NCI-H2171 (cell line): ENCODE measurements at places on chromosomes 2 and 18.

DNA sequence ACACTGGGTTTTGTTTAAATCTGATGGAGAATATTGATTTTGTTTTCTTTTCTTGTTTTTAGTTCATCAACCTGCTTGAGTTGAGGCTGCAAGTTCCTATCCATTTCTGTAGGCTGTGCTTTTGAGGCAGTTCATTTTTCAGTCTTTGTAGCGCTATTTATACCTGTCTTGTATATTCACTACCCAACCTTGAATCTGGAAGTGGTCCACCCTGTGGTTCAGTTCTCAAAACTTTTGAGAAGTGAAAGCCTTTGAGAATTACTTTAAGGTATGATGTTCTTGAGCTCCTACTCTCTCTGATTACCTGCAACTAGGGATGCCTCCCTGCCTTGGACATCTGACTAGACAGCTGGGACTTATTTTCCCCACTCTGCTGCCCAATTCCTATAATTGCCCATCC is 53.5 kb upstream of the KCNE4 start:
- no peak for DNase-seq

- DNase-seq = no peak
Observed at GRCh38 chr2:169609264-169609663, 25.1 kb downstream of the PPIG start.

DNA sequence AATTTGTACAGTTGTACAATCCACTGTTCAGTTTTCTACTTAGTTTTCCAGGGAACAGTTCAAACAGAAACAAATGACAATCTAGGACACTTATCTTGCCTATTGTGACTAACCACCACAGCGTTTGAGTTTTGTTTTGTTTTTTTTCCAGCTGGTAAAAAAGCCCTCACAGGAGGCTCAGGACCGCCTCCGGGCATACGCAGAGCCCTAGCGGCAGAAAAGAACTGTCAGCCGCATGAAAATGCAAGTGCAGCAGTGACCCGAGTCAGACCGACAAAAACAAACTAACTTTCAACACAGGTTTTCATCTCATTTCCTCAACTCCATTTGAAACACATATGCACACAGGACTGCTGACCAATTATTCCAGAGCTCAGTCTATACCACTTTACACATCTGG is 68.6 kb downstream of the STEAP3 start:
- no peak for DNase-seq

DNA sequence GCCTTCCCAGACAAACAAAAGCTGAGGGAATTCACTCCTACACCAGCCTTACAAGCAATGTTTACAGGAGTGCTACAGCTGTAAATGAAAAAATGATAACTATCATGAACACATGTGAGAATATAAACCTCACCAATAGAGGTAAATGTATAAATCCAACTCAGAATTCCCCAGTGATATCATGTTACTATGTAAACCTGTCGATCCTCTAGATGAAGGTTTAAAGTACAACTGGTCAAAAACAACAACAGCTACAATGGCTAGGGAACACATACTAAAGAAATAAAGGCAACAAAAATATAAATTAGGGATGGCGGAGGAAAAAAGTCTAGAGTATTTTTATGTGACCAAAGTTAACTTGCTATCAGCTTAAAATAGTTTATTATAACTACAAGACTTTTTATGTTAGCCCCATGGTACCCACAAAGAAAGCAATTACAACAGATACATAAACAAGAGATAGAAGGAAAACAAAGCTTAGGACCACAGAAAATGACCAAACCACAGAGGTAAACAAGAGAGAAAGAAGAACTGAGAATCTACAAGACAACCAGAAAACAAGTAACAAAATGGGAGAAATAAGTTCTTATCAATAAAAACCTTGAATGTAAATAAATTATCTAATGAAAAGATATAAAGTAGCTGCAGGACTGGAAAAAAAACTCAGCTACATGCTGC is 8.3 kb downstream of the CERKL start:
- DNase-seq = no peak

DNA sequence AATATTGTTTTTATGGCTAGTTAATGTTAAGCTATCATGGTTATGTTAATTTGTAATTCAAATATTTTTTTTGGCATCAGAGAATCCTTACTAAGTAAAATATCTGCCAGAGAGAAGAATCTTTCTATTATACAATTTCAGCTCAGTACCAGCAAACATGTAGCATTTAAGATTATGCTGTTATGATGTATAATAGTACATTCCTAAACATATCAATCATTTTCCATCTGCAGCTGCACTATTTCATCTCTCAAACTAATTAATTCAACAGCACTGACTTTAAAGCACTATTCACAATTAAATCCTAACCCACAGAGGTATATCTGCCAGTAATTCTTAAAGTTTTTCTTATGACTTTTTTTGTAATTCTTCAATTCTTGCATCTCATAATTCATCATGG is 250.6 kb downstream of the CD226 start:
- no peak for DNase-seq

DNA sequence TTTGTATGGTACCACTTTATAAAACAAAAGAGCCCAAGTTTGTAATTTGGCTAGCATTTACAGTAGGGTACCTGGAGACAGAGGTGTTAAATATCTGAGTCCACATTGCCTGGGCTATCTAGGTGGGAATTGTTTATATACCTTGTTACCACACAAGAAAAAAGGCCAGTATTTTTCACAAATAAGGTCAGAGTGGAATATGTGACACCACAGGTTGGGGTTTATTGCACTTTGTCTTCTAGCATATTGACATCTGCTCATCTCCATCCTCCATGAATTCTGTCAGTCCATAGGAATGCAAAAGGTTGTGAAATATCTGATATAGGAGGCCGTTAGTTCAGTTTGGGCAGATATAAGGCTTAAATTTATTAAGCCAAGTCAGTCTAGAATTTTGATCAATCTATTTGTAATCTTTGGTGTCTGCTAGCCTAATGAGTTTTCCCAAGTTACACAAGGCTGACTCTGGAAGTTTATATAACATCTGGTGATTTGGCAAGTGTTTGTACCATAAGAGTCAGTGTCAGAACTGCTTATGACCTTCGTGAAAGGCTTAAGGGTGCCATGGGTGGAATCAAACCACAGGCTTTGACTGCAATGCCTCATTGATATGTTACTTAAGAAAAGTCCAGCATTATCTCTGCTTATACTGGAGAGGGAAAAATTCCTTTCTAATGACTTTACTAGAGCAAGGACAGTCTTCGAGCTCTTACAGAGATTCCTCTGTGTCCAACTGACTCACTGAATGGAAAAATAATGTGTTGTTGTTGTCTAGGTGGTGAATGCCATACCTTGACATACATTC is 11.3 kb upstream of the DPP4 start:
- no peak for DNase-seq

DNA sequence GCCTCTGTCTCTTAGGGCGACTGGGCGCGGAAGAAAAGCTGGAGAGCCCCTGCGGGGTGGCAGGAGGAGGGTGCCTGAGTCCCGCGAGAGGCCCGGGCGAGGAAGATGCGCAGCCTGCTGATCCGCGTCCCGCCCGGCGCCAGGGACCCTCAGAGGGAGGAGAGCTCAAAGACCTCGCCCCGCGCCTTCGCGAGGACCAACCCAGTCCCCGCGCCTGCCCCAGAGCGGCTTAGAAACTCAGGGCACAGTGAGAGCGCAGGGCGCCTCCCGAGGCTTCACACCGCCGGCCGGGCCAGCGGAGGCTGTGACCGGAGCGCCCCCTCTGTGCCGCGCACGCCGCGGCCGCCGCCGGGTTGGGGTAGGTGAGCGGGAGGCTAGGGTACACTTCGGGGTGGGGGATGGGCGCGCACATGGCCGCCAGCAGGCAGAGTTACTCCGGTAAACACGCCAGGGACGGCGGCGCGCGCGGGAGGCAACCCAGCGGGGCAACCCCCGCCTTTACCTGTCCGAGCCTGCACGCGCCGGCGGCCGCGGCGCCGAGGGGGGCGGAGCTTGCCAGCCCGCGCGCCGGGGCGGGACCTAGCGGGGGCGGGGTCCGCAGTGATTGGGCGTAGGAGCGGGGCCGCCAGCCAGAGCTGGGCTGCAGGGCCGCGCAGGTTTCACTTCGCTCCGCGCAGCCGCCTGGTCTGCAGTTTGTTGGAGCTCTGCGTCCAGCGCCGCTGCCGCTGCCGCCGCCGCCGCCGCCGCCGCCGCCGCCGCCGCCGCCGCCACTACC is at the start of gene BCL2L11:
Gene BCL2L11, plus strand, starts transcription at position 662 of the 775 bp plus-strand sequence. CDS start 2,832 bp downstream, outside the sequence.
- DNase-seq = peak; percentile 92

DNA sequence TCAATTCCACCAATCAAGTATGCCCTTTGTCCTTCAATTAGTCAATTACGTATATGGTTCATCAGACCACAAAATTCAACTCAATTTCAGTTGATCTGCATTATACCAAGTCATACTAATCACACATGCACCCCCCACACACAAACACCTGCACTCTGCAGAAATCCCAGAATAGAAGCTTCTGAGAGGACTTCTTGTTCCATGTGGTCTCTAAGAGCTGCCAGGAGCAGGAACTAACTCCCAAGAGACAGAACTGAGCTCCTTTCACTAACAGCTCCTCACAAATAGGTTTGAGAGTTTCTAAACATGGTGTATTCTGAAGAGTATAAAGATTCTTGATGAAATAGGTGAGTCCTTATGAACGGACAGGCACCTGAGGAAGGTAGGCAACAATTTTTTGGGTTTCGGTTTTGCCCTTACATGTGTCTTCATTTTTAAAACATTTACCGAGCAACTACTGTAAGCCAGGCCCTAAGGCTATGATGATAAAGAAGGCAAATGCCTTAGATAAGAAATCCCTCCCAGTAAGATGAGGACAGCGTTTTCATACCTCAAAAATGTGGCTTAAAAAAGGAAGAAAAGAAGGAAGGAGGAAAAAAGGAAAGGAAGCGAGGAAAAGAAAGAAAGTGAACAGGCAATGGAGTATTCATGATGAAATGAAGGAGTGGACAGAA is 183.1 kb downstream of the PID1 start:
- DNase-seq = no peak

DNA sequence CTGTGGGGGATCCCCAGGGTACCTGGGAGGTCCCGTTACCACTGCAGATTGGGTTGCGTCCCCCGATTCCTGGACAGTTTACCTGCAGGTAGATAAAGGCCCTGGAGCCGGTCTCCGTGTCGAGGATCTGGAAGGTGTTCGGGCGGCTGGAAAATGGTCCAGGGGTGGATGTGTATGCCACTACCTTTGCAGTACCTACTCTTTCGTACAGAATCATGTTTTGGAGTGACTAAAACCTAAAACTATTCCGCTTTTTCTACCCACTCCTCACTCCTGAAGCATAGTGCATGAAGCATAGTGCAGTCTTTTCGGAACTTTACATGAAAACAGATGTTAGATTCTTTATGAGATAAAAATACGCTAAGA is 418 bp downstream of the WDR75 start:
- peak; percentile 45 for DNase-seq

DNA sequence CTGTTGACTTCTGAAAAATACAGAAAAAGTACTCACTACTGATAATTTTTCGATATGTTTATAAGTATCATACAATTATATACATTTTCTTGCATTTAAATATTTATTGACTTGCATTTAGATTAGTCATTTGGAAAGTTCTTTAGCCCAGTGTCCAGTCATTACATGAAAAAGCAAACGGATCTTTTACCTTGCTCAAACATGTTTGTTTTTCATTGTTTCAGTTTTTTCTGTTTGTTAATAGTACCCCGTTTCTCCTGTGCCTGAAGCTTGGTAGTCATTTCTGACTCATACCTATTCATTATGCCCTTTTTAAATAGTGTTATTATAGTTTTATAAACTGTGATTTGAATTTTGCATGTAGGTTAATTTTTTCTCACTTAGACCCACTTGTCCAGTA is 28.1 kb downstream of the CEP192 start:
- no peak for DNase-seq

DNA sequence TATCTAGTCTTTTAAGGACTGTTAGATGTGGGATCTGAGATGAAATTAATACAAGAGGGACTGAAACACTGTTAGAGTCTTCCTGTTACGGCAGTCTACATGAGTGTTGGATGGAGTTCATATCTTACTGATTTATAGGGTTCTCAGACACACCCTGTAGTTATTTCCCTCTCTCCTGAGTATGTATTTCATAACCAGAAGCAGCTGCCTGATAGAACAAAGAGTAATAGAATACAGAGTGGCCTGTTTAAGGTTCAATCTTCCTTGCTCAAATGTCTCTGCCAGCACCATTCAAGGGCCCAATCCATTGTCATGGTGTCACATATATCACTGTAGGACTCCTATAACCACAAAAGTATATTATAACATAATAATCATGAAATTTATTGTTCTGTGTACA is 1229.1 kb upstream of the ACVR2A start:
- DNase-seq = no peak

DNA sequence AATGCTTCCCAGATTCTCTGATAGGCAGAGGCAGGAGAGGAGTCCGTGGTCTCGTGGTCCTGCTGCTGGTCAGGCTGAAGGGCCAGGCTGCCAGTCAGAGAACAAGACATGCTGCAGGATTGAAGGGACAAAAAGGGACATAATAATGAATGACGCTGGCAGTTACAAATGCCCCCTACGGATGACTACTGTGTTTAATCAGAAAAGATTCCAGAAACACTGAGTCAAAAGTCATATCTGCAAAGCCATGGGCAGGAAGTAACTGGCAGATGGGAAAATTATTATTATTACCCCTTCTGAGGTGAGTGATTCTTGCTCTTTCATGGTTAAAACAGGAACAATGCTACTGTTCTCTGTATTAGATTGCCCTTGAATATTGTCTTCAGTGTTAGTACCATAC is 19.0 kb downstream of the LCT start:
- no peak for DNase-seq

DNA sequence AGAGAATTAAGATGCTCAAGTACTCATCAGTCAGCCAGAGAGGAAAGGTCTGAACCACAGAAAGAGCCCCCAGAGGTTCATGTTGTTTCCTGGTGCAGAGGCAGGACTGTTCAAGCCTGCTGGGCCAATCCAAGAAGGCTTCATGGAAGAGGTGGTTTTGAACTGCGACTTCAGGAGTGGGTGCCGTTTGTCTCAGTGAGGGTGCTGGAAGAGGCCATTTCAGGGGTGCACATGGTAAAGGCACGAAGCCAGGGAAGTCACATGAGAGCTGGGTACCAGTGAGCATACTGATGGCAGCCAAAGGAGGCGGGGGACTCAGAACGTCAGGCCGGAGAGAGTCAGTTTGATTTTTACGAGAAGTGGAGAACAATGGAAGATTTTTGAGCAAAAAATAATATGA is 55.5 kb downstream of the EMILIN2 start:
- no peak for DNase-seq

DNA sequence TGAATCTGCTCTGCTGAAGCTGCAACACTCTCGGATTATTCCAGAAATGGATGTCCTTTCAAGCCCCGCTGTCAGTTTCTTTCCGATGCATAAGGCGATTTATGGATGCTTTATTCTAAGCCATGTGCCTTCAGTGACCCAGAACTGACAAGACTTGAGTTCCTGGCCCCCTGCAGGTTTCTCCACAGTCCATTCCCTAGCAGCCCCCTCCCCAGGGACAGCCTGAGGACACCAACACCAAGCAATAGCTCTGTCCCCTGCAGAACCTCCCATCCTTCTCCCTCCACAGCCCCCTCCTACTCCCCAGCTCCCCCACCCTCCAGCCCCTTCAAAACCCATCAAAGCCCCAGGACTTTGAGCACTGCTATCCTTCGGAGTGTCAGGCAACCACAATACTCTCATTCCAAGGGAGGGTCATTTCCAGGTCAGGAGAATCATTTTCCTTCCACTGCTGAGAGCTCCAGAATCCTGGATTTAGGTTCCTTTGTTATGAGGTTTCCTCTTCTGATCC is 24.6 kb upstream of the SPP2 start:
- DNase-seq = no peak
